ENCODE measurements at places on chromosomes 16 and 17.

GRCh38 chr16:9526791-9527190, 435.3 kb downstream of the HAPSTR1 start:
- no peak for DNase-seq

DNA sequence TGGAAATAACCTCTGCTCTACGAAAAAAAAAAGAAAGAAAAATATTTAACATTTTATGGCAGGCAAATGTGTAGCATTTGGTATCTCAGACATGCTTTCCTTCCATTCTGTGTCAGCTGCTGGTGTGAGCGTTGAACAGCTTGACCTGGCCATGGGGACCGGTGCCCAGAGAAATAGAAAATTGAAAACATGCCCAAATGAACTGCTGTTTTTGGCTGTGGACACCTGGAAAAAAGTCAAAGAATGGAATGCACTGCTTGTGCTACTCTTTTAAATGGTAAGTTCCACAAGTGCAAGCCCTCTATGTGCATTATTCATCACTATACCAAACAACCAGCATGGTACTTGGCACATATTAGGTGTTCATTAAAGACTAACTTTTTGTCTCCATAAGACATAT, 127.2 kb downstream of the CDH8 start:
- no peak for DNase-seq

DNA sequence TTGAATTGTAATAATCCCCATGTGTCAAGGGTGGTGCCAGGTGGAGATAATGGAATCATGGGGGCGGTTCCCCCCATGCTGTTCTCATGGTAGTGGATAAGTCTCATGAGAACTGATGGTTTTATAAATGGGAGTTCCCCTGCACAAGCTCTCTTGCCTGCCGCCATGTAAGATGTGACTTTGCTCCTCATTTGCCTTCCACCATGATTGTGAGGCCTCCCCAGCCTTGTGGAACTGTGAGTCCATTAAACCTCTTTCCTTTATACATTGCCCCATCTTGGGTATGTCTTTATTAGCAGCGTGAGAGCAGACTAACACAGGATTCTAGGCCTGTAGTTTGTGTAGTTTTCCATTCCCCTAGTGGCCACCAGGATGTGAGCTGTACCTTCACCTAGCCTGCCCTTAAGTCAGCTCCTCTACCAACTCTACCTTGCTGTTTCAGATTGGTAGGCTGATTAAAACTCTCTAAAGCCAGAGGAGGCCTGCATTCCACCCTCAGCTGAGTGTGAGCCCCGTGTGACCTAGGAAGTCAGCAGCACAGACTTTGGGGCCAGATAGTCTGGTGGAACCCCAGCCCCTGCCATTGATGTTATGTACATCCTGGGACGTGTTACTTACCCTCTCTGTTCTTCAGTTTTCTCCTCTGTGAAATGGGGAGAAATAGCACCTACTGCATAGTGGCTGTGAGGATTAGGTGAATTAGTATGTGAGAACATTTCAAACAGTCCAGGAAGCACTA, 252.4 kb upstream of the CACNG5 start:
- DNase-seq, result no peak

DNA sequence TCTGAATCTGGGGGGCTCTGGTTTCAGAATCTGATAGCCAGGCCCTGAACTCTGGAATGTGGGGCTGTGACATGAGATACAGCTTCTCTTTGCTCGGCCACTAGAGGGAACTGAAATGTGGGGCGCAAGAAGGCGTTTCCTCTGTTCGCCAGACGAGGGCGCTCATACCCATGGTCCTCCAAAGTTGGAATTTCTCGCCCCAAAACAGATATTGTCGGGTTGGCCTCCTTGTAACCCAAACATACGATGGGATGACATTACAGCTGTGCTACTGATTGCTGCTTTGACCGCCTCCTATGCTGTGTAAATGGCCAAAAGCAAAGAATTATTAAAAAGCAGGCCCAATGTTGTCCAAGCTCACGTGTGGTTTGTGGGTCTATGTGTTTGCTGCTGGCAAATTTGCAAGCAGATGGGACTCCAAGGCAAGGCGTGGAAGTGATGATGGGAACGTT, 13.1 kb upstream of the MSI2 start:
- DNase-seq, result peak; percentile 68

DNA sequence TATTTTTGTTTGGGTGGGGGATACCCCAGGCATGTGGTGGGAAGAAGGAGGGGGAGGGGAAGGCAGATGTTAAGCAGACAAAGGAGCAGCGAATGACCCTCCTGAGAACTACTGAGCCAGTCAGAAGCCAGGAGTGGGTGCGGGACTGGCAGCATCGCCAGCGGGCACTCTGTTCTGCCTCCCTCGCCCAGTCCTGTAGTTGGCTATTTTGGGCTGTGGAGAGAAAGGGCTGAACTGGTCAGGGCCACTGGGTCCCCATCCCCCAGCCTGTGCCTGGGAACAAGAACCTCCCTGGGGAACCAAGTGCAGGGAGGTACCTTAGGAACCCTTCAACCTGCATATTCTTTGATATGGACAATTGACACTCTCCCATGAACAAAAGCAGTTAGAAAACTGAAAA, 6.4 kb downstream of the LRRC3C start:
- DNase-seq, result no peak

DNA sequence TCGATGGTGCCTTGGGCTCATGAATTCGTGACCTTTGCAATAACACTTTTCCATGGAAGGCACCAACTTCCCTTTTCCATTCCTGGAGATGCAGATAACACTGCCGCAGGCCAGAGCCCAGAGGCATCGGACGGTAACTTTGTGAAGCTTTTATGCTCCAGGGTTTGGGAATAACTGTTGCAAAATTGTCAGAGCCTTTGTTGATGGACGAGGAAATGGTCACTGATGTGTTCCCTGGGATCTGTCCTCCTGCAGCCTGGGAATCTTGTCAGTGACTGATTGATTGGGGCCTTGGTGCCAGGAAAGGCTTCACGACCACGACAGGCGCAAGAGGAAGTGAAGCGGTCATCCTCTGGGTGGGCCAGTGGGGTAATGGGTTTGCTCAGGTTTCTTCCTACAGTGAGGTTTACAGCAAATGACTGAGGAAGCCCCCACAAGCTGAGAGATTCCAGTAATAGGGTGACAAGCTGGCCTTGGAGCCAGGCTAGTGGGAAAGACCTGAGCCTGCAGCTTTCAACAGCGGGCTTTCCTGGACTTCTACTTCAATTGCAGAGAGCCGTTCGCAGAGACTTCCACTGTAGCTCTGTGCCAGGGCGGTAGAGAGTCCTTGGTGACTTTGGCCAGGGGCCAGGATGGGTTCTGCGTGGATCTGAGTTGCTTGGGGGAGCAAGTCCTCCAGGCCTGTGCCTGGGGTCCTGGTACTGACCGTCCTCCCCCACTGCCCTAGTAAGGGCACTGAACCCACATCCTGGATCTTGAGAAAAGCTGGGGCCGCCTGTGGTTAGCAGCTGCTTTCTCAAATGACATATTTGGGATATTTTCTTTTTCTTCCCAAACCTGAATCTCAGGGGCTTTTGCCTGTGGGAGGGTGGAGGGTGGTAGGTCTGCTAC, 37.6 kb downstream of the PGS1 start:
- no peak for DNase-seq

- no peak for DNase-seq
Observed at GRCh38 chr17:42038221-42038973, 12.0 kb downstream of the C17orf113 start.

GRCh38 chr17:3681057-3681456, 12.4 kb downstream of the EMC6 start:
- no peak for DNase-seq

GRCh38 chr17:75820094-75821080, 23.8 kb downstream of the UNC13D start:
- DNase-seq, result no peak

- no peak for DNase-seq
Observed at GRCh38 chr17:45160447-45161287, 1.0 kb upstream of the HEXIM2 start.

DNA sequence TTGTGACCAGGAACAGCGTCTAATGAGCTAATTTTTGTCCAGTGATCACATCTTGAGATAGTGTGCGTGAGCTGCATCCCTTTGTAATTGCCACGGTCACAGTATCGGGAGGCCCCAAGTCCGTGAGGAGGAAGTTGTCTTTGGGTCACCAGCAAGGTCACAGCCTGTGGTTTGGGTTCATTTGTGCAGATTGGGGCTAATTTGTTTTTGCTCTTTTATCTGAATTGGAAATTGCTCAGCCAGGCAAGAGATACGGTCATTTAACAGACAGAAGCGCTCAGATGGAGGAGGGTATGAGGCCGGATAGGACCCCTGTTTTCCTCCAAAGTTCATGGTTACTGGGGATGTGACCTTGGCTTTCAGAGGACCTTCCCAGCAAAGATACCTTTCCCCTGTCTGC, 174.1 kb downstream of the SNX29 start:
- DNase-seq, result no peak

DNA sequence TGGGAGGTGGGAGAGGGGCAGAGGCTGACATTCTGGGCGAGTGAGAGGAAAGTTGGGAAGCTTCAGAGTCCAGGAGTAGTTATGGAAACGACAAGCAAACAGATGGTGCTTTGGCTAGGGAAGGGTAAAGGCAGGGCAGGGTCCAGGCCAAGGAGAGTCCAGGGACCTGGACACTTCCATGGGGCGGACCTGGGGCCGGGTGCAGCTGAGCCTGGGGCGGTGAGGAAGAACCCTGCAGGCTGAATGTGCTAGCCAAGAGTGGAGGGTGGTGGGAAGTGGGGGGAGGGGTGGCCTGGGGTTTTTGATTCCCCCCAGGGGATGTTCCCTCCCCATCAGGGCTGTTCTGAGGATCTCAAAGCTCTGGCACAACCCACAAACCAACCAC, 2.6 kb downstream of the PPP1R9B start:
- DNase-seq, result no peak

DNA sequence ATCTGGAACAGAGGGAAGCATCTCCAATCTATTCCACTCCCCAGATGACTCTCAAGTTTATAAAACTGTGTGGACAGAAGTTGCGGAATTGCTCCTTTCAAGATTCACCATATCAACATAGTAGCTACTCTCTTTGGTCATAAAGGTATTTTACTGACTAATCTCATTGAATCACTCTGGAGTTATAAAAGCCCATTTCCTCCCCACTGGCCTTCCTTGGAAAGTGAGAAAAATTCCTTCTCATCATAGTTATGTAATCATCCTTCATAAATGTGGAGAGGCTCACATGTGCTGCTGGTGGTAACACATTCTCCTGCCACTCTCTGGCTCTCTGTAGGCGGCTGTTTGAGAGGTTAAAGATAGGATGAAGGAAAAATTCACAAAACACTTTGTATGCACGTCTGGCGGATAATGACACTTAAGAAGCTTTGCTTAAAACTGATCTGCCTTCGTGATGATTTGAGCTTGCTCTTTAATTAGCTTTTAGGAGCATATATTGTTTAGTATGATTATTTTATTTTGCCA, 1034.0 kb upstream of the EEF2KMT start:
- DNase-seq, result no peak

DNA sequence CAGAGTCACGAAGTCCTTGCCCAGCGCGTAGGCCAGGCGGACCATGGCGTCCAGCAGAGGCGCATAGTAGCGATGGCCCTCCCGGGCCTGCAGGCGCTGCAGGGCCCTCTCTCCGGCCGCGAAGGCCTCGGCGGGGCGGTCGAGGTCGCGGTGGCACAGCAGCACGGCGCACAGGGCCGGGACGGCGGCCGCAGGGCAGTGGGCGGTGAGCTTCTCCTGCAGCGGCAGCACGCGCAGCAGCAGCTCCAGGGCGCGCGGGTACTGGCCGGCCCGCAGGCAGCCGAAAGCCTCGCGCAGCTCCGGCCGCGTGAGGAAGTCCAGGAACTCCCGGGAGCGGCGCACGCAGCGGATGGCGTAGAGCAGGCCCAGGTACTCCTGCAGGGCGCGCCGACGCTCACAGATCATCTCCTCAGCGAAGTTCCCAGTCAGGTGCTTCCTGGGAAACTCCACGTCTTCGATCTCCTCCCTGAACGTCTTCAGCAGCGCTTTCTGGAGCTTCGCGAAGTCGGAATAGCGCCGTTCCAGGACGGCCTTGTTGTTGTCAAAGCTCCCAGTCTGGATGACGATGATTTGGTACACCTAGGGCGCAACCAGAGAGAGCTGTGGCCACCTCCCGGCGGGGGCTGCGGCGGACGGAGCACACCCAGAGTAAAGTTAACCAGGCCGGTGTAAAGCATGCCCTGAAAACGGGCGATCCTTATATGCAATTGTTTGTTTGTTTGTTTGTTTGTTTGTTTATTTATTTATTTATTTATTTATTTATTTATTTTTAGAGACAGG, 7.4 kb downstream of the SNX20 start:
- DNase-seq, result no peak

GRCh38 chr17:28982131-28982793, 23.6 kb downstream of the SEZ6 start:
- no peak for DNase-seq

DNA sequence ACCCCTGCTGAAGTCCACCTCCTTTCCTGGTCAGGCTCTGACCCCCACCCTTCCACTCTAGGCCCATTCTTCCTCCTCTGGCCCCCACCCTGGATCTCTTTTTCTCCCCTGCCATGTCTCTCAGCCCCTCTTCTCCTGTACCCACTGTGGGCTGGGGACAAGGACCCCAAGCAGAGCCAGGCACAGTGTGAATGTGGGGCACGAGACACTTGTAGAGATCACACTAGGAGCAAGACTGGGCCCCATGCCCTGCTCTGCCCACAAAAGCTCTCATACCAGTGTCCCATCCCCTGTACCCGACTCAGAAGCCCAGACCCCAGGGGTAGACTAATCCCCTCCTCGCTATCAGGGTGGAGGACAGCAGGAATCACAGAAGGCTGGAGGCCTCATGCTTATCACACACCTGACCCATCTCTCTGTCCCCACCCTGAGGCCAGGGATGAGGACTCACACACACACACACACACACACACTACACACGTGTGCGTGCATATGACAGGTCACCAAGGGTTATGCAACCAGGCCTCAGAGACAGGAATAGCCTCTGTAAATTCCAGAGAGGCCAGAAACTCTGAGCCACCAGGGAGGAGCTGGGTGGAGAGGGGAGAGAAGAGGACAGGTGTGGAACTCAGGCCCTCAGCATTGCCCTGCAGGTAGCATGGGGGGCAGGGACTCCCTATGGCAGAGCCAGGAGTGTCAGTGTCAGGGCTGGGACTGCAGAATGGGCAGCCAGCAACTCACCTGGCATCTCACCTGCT, 21.1 kb downstream of the ARHGAP27 start:
- DNase-seq, result no peak

- no peak for DNase-seq
Observed at GRCh38 chr17:40124279-40125141, 2.7 kb downstream of the MSL1 start.

GRCh38 chr17:67139784-67140665, 95.7 kb downstream of the CACNG1 start:
- DNase-seq, result no peak

GRCh38 chr17:14780097-14780651, 479.3 kb downstream of the HS3ST3B1 start:
- no peak for DNase-seq

All from stimulated activated CD8-positive, alpha-beta memory T cell treated with anti-CD3 and anti-CD28 coated beads, Interleukin-2, amount 100 ng/mL, for 48 hours (primary cell).